ENCODE measurements at places on chromosomes 7 and 10.

DNA sequence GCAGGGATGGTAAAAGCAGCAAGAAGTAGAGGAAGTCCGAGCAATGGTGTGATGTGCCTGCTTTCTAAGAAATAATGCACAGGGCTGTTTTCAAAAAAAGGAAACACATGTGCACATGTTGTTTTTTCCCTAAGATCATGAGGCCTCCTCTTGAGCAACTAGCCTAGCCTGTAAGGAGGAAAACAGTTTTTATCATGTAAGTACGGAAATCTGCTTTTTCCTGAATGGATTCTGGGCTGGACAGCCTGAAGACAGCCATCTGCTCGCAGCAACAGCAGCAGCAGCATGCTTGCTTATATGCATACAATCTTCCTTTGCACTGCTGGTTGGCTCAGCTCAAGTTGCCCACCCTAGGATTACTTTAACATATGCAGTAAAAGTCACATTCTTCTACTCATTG, 87.1 kb downstream of the HIBADH start:
- DNase-seq: no peak

- no peak for DNase-seq
Measured at GRCh38 chr10:13942035-13942434, 355.3 kb downstream of the PRPF18 start.

- DNase-seq: no peak
Measured at GRCh38 chr7:131619336-131620305, 63.2 kb upstream of the PODXL start.

GRCh38 chr7:142459551-142459963, 201.7 kb upstream of the PRSS58 start:
- DNase-seq: no peak

DNA sequence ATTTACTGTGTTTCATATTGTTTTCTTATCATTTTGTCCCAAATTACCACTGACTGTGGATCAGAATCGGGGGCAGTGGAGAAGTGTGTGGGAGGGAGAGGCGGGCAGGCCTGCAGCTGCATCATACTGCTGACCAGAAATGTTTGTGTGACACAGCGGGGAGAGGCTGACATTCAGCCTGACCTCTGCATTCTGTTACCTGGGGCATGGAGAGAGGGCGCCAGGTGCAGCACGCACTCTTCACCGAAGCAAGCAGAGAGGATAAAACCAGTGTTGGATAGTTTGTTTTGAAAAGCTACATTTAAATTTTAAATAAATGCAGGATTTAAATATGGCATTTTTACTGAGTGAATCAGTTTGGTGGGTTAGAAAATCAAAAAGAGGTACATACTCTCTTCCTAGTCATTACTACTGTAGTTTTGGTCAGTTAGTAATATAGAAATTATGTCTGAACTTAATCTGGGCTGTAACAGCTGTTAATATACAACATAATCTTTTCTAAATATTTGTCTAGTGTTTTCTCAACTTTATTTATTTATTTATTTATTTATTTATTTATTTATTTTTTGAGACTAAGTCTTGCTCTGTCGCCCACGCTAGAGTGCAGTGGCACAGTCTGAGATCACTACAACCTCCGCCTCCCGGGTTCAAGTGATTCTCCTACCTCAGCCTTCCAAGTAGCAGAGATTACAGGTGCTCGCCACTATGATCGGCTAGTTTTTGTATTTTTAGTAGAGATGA, 8.8 kb upstream of the STMP1 start:
- no peak for DNase-seq

Measured in stimulated activated CD8-positive, alpha-beta memory T cell treated with anti-CD3 and anti-CD28 coated beads, Interleukin-7, amount 100 ng/mL, for 24 hours (primary cell).